NCI-H2227 treated with DMSO at 0.1 percent for 48 hours (cell line): ENCODE measurements at places on chromosomes 1 and 21.
A peak's percentile ranks its signal among the peaks of the same experiment; 100 is the strongest.

GRCh38 chr1:229514578-229515275 lies 6.6 kb upstream of the NUP133 start:
- peak; percentile 77 for DNase-seq

DNA sequence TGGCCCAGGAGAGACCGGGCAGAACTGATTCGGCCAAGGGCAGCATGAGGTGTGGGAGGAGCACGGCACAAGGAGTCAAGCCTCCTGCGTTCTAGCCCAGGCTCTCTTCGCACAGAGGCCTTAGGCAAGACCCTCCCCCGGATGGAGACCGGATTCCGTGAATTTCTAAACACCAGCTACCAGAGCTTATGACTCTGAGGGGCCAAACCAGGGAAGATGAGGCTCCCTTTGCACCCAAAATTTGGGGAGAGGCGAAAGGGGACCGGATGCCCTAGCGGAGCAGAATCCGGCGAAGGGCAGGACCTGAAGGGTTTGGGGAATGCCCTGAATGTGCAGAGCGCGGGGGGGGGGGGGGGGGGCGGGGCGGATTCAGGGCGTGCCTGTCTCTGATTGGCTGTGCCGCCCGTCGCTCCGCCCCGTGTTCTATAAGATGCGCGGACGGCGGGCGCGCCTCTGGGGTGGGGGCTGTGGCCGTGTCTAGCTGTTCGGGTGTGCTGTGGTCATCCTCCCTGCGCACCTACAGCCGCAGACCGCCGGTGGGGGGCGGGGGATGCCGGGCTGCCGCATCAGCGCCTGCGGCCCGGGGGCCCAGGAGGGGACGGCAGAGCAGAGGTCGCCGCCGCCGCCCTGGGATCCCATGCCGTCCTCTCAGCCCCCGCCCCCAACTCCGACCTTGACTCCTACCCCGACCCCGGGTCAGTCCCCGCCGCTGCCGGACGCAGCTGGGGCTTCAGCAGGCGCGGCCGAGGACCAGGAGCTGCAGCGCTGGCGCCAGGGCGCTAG lies at the start of gene TRNP1:
Gene TRNP1 (plus strand): TSS at position 456 of the 783 bp plus-strand sequence. CDS start 95 bp downstream, at position 551.
- peak; percentile 80 for DNase-seq

DNA sequence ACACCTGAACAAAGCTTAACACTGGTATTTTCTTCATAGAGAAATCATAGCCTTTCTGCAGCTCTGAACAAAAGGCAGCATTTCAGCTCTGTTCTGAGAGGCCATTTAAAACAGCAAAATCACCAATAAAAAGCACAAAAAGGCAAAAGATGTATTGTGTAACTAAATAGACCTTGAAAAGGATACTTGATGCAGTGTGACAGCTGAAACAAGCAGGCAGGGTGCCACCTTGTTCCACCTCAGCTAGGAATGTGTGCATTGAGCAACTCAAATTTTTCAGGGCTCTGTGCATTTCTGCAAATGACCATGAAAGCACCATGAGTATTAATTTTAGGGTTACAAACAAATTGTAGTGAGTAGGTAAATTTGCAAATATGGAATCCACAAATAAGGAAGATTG lies 65.8 kb downstream of the RHOU start:
- DNase-seq, result peak; percentile 53

- DNase-seq, result no peak
Observed at GRCh38 chr21:17482928-17483327, 29.9 kb upstream of the CXADR start.

DNA sequence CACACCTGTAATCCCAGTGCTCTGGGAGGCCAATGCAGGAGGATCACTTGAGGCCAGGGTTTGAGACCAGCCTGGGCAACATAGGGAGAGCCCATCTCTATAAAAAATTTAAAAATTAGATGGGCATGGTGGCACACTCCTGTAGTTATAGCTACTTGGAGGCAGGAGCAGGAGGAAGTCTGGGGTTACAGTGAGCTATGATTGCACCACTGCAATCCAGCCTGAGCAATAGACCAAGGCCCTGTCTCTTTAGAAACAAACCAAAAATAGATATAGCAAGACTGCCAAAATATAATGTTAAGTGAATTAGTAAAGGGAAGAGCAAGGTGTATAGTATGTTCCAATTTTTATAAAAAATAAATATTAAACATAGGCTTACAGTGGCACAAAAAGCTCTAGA lies 28.8 kb downstream of the PLEKHO1 start:
- DNase-seq, result no peak

DNA sequence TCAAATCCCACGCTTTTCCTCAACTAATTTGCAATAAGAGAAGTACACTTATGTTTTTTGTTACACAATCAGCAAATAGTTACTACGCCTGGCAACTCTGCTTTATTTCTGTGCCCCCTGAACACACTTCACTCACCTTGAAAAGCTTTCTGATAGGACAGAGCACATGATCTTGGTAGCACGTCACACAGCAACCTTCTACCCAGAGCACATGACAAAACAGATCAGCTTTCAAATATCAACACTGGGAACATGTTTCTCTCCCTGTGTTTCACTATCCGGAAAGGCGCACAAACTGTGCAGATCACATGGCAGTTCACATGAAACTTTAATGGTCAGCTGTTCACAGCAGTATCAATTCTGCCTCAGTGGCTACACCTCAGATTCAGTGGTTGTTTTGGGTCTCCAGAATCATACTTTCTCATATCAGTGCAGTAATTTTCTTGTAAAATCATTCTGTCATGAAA lies 2.2 kb downstream of the SLC19A2 start:
- no peak for DNase-seq
